ENCODE measurements at places on chromosomes 5 and 9.

DNA sequence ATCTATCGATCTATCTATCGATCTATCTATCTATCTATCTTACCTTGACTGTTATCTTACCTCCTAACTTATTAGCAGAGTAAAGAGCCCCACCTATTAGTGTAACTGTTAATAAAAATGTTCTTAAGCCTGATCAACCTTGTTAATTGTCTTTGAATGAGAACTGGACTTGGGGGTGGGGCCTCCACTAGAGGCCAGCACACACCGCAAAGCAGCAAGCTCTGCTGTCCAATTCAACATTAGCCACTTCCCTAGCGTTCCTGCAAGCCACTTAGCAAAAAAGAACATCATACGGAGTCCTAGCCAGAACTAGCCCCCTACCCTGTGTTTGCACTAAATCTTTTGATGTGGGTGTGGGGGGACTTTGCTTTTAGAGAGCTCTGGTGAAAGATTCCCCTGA lies 515.8 kb downstream of the KDM4C start:
- DNase-seq: no peak

- no peak for DNase-seq
Measured at GRCh38 chr9:93261281-93261680, 77.3 kb downstream of the WNK2 start.

GRCh38 chr5:140348104-140348503 lies 1.7 kb upstream of the HBEGF start:
- DNase-seq: no peak

DNA sequence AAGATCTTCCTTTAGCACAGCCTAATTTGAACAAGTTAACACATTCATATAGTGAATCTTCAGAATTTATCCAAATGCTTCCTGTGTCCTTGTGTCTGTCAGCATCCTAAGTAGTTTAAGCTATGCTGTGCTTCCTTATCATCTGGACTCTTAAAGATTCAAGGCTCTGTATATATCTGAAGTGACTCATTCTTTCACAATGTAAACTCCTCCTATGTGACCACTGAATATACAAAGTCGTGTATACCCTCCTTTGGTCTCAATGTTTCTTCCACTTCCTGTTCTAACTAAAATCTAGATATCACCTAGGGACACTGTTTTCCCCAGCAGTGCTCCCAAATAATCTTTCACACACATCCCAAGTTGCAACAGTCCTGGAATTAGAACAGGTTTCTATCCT lies 935.7 kb upstream of the NUDT12 start:
- DNase-seq: no peak

GRCh38 chr5:95864944-95865504 lies 42.5 kb upstream of the GLRX start:
- no peak for DNase-seq

DNA sequence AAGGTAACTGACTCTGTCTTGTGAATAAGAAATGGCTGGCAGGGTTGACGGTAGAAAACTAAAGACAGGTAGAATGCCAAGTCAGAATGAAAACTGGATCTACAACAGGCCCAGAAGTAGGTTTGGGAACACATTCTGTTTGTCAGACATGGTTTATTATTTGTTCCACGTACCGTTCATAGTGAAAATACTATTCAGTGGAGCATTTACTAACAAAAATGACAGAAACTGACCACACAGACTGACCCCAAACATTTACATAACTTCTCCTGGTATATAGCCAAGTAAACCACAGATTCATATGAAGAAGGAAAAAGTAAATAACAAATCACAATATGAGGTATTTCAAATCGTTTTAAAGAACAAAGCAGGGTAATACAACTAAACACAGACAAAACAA lies 73.7 kb downstream of the SLC38A9 start:
- DNase-seq: no peak

GRCh38 chr9:86782831-86783230 lies 164.5 kb downstream of the GAS1 start:
- DNase-seq: no peak

- DNase-seq: no peak
Measured at GRCh38 chr5:66351813-66352212, 207.7 kb downstream of the SREK1 start.

GRCh38 chr5:174607916-174608315 lies 116.5 kb upstream of the MSX2 start:
- no peak for DNase-seq

- no peak for DNase-seq
Measured at GRCh38 chr9:93361995-93362394, 89.5 kb upstream of the FAM120A start.
